ENCODE measurements at places on chromosomes 13 and 19. TPM values are rescaled to one million over a fixed set of nuclear protein-coding genes. Genes with fewer than 3 reads are reported as not detected.

DNA sequence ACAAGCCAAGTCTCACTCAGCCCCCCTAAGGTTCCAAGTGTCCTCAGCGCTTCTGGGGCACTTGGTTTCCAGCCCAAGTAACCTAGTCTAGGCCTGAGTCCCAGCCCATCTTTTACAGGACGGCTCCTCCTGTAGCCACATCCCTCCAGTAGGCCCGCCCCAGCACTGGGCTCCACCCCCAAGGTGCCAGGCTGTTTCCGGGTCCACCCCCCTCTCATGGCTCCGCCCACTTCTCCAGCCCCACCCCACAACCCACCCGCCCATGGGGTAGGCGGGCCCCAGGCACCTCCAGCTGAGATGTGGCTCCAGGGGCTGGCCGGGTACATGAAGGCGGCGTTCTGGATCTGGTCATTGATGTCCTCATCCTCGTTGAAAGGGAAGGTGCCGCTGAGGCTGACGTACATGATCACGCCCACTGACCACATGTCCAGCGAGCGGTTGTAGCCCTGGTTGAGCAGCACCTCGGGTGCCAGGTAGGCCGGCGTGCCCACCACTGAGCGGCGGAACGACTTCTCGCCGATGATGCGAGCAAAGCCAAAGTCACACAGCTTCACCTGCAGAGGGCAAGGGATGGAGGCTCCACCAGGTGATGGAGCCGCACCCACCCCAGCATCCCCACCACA lies 17.2 kb upstream of the DACT3 start:
- H3K4me3 ChIP-seq: no peak overlapping the region
- no peaks in the 10 kb centered on the region for H3K27me3 ChIP-seq
- no peaks in the 10 kb centered on the region for H3K4me1 ChIP-seq
- peak; percentile 31 for DNase-seq
- no peak overlapping the region for H3K27ac ChIP-seq
- H3K36me3 ChIP-seq: peaks cover 33% of the 10 kb centered on the region

GRCh38 chr13:30831515-30831914 lies 74.6 kb upstream of the MEDAG start:
- H3K27ac ChIP-seq: peak overlapping the region; percentile 86
- H3K4me1 ChIP-seq: peaks cover 64% of the 10 kb centered on the region
- H3K4me3 ChIP-seq: no peak overlapping the region
- no peak for DNase-seq

- H3K27me3 ChIP-seq: no peaks in the 10 kb centered on the region
- no peak overlapping the region for H3K4me3 ChIP-seq
- no peak for DNase-seq
- no peak overlapping the region for H3K27ac ChIP-seq
- H3K4me1 ChIP-seq: peaks cover 23% of the 10 kb centered on the region
Observed at GRCh38 chr19:801861-802497, 4.7 kb downstream of the PTBP1 start.

- no peaks in the 10 kb centered on the region for H3K27me3 ChIP-seq
- no peak overlapping the region for H3K27ac ChIP-seq
- H3K4me1 ChIP-seq: peaks cover 26% of the 10 kb centered on the region
- no peak for DNase-seq
- no peak overlapping the region for H3K4me3 ChIP-seq
Observed at GRCh38 chr13:99064624-99065234, 86.9 kb upstream of the DOCK9 start.

- peak overlapping the region; percentile 79 for H3K4me3 ChIP-seq
- peaks cover 23% of the 10 kb centered on the region for H3K4me1 ChIP-seq
- H3K27me3 ChIP-seq: no peaks in the 10 kb centered on the region
- peak overlapping the region; percentile 33 for H3K27ac ChIP-seq
Observed at GRCh38 chr19:17327654-17328516, 6.8 kb downstream of the ANO8 start.

GRCh38 chr19:31344403-31344802 lies 4.8 kb downstream of the TSHZ3 start:
- H3K4me3 ChIP-seq: no peak overlapping the region
- peaks cover 68% of the 10 kb centered on the region for H3K27me3 ChIP-seq
- H3K27ac ChIP-seq: no peak overlapping the region
- H3K36me3 ChIP-seq: no peaks in the 10 kb centered on the region
- no peaks in the 10 kb centered on the region for H3K4me1 ChIP-seq
- DNase-seq: no peak

GRCh38 chr19:40366697-40367561 lies 18.4 kb downstream of the PLD3 start:
- H3K27me3 ChIP-seq: no peaks in the 10 kb centered on the region
- no peaks in the 10 kb centered on the region for H3K36me3 ChIP-seq
- no peak for DNase-seq
- no peak overlapping the region for H3K4me3 ChIP-seq

GRCh38 chr13:43411741-43412140 lies 375.0 kb downstream of the ENOX1 start:
- no peak for DNase-seq
- H3K4me3 ChIP-seq: no peak overlapping the region
- no peaks in the 10 kb centered on the region for H3K27me3 ChIP-seq

DNA sequence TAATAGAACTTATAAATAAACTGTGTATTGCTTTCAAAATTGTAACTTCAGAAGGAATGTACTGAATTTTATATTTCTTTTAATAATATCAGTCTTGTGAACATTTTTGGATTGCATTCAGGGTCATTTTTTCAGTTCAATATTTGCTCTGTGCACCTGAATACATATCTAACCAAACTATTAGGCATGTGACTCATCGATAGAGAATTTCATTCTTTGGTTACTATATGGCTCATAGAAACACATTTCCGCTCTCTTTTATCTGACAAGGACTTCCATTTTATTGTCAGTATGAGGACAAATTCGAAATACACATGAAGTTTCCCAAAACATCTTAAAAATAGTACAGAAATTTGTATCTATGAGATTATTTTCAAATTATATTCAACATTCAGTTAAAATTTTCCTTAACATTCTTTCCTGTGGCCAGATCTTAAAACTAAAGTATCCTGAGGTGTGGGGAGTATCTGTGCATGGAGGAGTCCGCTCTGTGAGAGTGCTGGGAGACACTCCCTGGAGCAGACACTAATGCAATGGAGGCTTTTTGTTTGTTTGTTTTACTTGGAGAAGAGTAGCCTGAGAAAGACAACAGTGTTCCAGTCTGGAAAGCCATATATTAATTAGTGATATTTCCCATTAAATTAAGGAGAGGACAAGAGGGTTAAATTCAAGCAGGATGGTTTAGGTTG lies 483.6 kb downstream of the PCDH20 start:
- peak; percentile 43 for DNase-seq
- H3K36me3 ChIP-seq: no peaks in the 10 kb centered on the region
- H3K4me3 ChIP-seq: no peak overlapping the region
- H3K27me3 ChIP-seq: no peaks in the 10 kb centered on the region
- no peak overlapping the region for H3K27ac ChIP-seq

GRCh38 chr19:4597975-4598671 lies 38.6 kb upstream of the SEMA6B start:
- peak overlapping the region; percentile 50 for H3K4me3 ChIP-seq
- no peak overlapping the region for H3K27ac ChIP-seq
- peak; percentile 54 for DNase-seq
- H3K36me3 ChIP-seq: no peaks in the 10 kb centered on the region
- H3K4me1 ChIP-seq: no peaks in the 10 kb centered on the region

The KIR2DL4 gene
- not detected for total RNA-seq

The TEX101 gene
- not detected for total RNA-seq

The NRTN gene
- total RNA-seq: 3.5 TPM

The PSG2 gene
- not detected for total RNA-seq

The KASH5 gene
- 0.39 TPM for total RNA-seq
